NCI-H1930 (cell line): ENCODE measurements at places on chromosomes 11 and 22.

GRCh38 chr11:134257101-134257500, 3.7 kb downstream of the ACAD8 start:
- DNase-seq, result no peak

- no peak for DNase-seq
These were observed 8.0 kb downstream of the MYO7A start for GRCh38 chr11:77136074-77136473.

GRCh38 chr22:42905702-42906183, 48.7 kb upstream of the ARFGAP3 start:
- no peak for DNase-seq

DNA sequence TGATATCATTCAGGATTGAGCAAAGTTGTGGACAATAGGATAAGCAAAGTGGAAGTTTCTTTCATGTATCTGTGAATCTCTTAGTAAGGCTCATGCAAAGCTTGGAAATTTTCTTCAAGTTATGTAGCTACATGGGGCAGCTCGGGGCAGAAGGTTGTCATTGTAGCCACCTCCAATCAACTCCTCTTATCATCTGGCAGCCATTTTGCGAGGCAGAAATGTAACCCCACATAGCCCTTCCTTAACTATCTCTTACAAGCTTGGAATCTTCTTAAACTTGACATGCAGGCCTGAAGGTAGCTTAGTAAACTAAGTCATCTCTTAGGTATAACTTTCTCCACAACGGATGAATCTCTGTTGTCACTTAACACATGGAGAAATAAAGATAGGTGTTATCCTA, 392.8 kb downstream of the AASDHPPT start:
- no peak for DNase-seq

- DNase-seq, result no peak
These were observed 60.6 kb upstream of the PPP6R3 start for GRCh38 chr11:68399916-68400315.

DNA sequence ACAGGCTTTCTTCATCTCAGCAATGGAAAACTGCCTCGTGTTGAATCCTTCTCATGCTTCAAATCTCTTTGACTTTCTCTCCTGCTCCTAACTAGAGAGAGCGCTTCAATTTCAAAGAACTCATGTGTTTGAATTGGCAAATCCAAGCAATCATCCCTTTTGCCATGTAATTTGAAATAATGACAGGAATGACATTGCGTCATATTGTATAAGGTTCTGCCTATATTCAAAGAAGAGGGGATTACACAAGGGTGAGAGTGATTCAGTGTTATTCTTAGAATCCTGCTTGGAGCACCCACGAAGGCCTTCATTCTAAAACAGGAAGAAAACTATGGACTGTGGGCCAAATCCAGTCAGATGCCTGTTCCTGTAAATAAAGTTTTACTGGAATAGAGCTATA, 720.6 kb downstream of the JRKL start:
- DNase-seq, result no peak

- DNase-seq, result no peak
These were observed 8.8 kb downstream of the BARX2 start for GRCh38 chr11:129384415-129384814.

GRCh38 chr22:43814264-43814663, 2.2 kb upstream of the EFCAB6 start:
- no peak for DNase-seq

DNA sequence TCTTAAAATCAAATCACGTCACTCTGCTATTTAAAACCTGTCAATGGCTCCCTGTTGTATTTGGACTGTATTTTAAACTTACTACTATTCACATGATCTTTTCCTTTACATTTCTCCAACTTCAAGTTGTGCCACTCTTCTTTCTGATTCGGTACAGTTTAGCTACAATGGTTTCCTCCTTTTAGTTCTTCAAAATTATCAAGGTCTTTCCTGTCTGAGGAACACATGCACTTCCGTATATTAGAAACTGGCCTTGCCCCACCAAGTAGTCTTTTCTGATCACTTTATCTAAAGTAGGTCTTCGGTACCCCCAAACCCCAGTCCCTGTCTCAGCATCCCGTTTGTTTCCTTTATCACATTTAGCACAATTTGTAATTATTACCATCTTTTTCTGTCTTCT, 81.8 kb downstream of the MTMR3 start:
- no peak for DNase-seq

- no peak for DNase-seq
These were observed 12.1 kb downstream of the ELP4 start for GRCh38 chr11:31521497-31522150.

GRCh38 chr11:62143727-62144126, 19.9 kb downstream of the INCENP start:
- no peak for DNase-seq

DNA sequence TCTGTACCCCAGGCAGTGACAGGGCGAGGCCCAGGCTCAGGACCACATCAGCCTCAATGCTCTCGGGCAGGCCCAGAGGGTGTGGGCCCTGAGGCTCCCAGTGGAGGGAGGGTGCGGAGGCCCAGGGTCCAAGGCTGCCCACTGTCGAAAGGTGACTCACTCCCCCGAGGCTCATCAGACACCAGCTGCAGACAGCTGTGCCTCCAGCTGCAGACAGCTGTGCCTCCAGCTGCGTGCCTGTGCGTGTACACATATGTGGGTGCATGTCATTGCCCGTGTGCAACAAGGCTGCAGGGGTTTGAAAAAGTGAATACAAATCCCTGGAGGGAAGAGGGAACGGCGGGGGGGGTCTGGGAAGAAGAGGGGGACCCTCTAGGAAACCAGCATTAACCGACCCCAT, 134.3 kb downstream of the BRD1 start:
- DNase-seq, result no peak

GRCh38 chr22:48740086-48740730, 1087.5 kb downstream of the BRD1 start:
- DNase-seq, result no peak
